SW480 (cell line): ENCODE measurements at places on chromosomes 5 and 9.

GRCh38 chr9:93303806-93304573 lies 120.1 kb downstream of the WNK2 start:
- no peak for DNase-seq

DNA sequence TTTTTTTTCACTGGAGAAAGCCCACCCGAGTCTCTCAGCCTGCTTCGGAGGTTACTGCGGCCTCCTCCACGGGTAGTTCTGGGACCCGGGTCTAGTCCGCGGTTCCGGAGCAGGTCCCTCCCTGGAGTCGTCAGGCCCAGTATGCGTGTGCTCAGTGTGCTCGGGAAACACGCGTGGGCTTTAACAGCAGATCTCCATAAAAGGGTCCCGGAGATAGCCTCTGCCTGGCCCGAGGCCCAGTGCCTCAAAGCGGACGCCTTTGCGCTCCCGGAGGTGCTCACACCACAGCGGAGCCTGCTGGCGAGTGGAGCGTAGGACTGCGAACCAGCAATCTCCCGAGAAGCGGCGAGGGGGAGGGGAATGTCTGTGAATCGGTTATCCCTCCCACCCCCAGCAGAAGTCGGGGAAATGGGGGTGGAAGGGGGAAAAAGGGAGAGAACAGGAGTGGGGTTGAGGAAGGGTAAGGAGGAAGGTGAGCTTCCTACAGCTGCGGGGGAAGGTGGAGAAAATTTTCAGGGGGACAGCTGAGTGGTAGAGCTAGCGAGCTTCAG lies 28.7 kb downstream of the CDKN2A start:
- DNase-seq: no peak

GRCh38 chr5:1352231-1353219 lies 7.6 kb upstream of the CLPTM1L start:
- no peak for DNase-seq

DNA sequence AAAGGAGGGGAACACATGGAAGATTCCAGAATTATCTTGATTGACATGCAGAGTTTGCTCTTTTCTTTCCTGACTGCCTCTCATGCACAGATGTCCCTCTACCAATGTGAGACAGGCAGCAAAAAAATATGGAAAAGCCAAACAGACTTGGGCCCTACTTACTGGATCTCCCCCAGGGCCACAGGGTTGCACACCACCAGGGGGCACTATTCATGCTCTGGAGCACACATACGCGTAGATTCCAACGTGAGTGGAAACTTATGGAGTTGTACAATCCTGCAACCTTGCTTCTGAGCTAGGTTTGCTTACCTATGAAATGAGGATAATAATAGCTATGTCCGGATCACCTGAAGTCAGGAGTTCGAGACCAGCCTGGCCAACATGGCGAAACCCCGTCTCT lies 319.5 kb downstream of the ARHGEF28 start:
- DNase-seq: no peak

DNA sequence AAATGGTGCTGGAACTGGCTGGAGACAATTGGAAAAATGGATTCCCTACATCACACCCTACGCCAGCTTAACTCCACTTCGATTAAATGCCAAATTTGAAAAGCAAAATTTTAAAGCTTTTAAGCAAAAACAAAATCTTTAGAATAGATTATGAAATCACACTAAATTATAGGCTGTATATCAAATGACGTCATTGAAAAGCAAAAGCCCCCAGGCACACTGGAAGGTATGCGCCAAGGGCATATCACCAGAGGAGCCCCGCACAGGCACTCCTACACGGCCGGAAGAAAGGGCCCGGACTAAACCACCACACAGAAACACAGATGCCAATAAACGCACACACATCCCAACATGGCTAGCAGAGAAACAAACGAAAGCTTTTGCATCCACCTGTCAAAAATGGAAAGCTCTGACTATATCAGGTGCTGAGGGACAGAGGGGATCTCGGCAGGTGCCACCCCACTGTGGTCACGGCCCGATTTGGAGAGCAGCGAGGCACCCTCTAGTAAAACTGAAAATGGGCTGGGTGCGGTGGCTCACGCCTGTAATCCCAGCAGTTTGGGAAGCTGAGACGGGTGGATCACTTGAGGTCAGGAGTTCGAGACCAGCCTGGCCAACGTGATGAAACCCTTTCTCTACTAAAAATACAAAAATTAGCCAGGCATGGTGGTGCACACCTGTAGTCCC lies 17.0 kb upstream of the MXD3 start:
- no peak for DNase-seq
